Activated T-helper 2 cell treated with anti-CD3 and anti-CD28 coated beads, Interferon-gamma antibody, Interleukin-2, Interleukin-4, amounts not matched to agents 10 μg/mL and 5 μg/mL and 100 μg/mL, durations not matched to agents 14 hours and 24 hours and 36 hours (primary cell): ENCODE measurements at places on chromosomes 13 and 19. TPM values are rescaled to one million over a fixed set of nuclear protein-coding genes. Genes with fewer than 3 reads are reported as not detected.
A peak's percentile ranks its signal among the peaks of the same experiment; 100 is the strongest.

The ZNF160 gene
- total RNA-seq, result 35.3 and 39.3 TPM in 2 replicates

- no peaks in the 10 kb centered on the region for H3K27me3 ChIP-seq
- H3K36me3 ChIP-seq, result no peaks in the 10 kb centered on the region
- no peak overlapping the region for H3K4me3 ChIP-seq
- no peak overlapping the region for H3K27ac ChIP-seq
Measured at GRCh38 chr13:59047546-59047945, 1116.2 kb downstream of the DIAPH3 start.

GRCh38 chr13:47337781-47338507 is 441.1 kb upstream of the HTR2A start:
- H3K4me3 ChIP-seq, result no peak overlapping the region
- no peaks in the 10 kb centered on the region for H3K4me1 ChIP-seq
- no peak for DNase-seq
- H3K36me3 ChIP-seq, result no peaks in the 10 kb centered on the region
- no peaks in the 10 kb centered on the region for H3K27me3 ChIP-seq
- no peak overlapping the region for H3K27ac ChIP-seq

DNA sequence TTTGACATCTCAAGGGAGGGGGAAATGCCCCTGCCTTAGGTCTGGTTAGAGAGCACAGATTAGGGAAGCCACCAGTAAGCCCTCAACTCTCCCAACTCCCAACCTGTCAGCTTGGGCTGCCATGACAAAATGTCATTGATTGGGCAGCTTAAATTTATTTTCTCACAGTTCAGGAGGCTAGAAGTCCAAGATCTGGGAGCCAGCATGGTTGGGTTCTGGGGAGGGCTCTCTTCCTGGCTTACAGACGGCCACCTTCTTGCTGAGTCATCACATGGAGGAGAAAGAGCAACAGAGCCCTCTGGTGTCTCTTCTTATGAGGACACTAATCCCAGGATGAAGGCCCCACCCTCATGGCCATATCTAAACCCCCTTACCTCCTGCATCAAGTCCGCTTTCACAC is 24.2 kb downstream of the C19orf12 start:
- DNase-seq, result peak; percentile 42
- H3K4me3 ChIP-seq, result no peak overlapping the region
- H3K4me1 ChIP-seq, result peaks cover 36% of the 10 kb centered on the region
- H3K36me3 ChIP-seq, result peaks cover 9% of the 10 kb centered on the region
- no peaks in the 10 kb centered on the region for H3K27me3 ChIP-seq

The URAD gene
- not detected in 2 replicates for total RNA-seq

DNA sequence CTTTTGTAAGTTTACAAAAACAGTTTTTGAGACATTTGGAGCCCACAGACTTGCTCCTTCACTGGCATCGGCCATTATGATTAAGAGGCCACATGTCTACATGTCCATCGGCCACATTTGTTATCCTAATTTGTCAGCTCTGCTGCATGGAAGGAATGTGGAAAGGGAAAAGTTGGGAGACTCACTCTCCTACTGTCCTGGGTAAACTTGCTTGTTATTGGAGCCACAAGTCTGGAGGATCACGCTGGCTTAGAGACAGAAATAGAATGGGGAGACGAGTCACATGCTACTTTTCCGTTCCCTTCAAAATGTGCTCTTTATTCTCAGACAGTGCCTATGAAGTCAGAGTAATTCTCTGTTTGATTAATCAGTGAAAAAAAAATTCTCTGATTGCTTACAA is 741.2 kb upstream of the PCDH9 start:
- H3K4me1 ChIP-seq, result no peaks in the 10 kb centered on the region
- DNase-seq, result no peak
- no peaks in the 10 kb centered on the region for H3K36me3 ChIP-seq
